ENCODE measurements at places on chromosomes 2 and 18.
A peak's percentile ranks its signal among the peaks of the same experiment; 100 is the strongest.

DNA sequence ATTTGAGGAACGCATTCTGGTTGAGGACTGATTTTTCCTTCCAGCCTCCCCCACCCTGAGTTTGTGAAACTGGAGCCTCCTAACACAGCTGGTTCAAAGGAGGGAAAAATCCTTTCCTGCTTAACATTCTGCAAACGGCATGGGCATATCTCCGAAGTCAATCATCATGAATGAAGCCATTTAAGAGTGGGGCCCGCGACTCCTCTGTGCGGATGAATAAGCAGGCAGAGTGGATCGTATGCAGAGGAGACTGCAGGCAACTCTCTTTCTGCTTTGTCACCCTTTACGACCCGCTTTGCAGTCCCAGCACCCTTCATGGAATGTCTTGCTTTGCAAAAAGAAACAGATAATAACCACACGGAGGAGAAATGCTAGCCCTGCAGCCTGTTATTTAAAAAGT, 305.2 kb downstream of the CLIP4 start:
- no peak for DNase-seq

DNA sequence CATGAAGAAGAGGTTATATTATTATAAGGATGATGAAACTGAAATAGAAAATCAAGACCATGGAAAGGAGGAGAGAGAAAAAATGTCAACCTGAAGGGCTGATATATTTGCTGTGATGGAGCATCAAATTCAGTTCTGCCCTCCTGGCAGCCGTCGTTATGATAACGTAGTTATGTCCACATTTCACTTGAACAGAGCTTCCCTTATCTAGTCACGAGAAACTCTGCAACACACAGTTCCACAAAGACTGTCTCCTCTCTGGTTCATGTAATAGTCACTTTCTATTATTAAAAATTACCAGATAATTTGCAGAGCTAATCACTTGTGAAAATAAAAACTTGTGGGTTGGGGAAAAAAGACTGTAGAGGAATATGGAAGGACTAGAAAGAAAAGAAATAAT, 19.5 kb upstream of the RBMS1 start:
- DNase-seq: no peak

GRCh38 chr2:70354264-70354949, 52.5 kb upstream of the FAM136A start:
- DNase-seq: no peak

DNA sequence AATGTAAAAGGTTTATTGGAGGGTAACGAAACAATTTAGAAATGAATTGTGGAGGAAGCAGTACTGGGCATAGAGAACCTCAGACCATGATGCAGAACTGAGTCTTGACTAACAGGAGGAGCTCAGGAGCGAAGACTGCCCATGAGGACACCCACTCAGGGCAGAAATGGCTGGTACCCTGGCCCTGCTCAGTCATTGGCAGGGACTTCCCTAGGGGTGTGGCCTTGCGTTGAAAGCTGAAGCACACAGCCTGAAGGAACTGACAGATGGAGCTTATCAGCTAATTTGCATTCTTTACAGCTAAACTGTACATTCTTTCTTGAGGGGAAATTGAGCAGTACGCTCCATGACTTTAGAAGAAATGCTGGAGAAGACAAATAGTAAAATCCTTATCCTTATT, 57.1 kb downstream of the PDK1 start:
- DNase-seq: no peak

DNA sequence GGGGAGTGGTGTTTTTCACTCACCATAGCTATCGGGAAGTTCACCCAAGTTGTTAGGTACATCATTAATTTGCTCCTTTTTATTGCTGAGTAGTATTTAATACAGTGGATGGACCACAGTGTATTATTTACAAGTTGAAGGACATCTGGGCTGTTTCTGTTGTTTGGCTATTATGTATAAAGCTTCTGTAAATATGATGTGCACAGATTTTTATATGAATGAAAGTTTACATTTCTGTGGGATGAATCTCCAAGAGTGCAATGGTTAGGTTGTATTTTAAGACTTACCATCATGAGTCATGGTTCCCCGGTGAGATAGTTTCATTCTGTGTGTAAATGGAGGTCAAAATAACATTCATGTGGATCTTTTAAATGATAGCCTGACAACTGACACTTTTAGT, 337.4 kb downstream of the PTPRM start:
- DNase-seq: peak; percentile 50

GRCh38 chr2:38290332-38290731, 86.7 kb downstream of the ATL2 start:
- DNase-seq: no peak

- no peak for DNase-seq
These were observed 20.8 kb downstream of the GPATCH11 start for GRCh38 chr2:37105150-37105549.

DNA sequence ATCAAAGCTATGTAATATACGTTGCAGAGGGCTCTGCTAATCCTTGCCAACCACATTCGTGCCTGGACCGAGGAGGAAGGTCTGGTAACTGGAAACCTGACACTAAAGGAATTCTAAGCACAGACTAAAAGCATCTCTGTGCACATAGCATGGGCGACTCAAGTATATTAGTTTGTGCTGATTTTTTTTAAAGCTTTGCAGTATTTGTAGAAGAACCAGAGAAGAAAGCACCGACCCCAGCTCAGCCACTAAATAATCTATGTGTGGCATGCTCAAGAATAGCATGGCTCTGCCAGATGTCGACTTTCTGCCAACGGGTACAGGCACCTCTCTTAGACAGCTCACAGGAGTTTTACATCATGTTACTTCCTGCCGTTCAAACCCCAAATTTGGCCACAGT, 73.2 kb upstream of the NRP2 start:
- DNase-seq: no peak

GRCh38 chr2:6077585-6077984, 385.4 kb downstream of the SOX11 start:
- no peak for DNase-seq

- DNase-seq: no peak
These were observed 42.5 kb downstream of the MAP4K3 start for GRCh38 chr2:39394516-39394961.

- DNase-seq: no peak
These were observed 22.4 kb upstream of the SSB start for GRCh38 chr2:169776252-169776761.

GRCh38 chr2:225464346-225465025, 65.0 kb downstream of the NYAP2 start:
- DNase-seq: no peak

DNA sequence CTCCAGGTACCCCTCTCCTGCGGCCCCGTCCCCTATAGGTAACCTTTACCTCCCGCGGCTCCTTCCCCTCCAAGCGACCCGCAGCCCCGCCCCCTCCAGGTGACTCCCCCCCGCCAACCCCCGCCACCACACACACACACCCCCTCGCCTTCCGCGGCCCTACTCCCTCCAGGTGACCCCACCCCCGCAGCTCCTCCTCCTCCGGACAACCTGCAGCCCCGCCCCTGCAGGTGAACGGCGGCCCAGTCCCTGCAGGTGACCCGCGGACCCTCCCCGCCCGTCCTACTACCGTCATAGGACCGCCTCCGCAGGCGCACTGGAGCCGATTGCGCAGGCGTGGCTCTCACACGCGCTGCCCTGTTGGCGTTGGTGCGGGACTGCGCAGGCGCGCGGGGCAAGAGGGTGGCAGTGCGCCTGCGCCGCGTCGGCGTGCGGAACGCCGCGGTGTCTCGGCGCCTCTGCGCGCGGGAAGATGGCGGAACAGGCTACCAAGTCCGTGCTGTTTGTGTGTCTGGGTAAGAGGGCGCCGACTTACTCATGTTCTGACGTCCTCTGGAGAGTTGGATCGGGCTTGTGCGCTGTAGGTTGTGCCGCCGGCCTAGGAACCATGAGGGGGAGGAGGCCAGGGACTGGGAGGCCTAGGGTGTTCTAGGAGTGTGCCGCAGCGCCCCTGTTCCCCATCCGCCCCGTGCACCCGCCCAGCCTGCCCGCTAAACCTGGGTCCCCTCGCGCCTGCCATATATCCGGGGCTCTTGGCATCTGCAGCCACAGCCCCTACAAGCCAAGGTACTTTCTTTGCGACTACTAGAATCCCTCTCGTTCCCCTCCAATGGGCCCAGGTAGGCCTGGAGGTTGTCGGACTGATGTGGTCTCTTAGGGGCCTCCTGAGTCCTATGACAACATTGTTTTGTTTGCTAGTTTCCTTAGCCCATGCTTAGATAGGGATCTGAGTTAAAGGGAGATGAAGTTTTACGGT, at the start of gene ACP1:
Gene ACP1, plus strand, starts transcription at position 455 of the 976 bp plus-strand sequence. Its CDS starts 18 bp downstream, at position 473.
- DNase-seq: peak; percentile 57

- peak; percentile 13 for DNase-seq
These were observed 258.5 kb downstream of the TWIST2 start for GRCh38 chr2:239106314-239106908.

DNA sequence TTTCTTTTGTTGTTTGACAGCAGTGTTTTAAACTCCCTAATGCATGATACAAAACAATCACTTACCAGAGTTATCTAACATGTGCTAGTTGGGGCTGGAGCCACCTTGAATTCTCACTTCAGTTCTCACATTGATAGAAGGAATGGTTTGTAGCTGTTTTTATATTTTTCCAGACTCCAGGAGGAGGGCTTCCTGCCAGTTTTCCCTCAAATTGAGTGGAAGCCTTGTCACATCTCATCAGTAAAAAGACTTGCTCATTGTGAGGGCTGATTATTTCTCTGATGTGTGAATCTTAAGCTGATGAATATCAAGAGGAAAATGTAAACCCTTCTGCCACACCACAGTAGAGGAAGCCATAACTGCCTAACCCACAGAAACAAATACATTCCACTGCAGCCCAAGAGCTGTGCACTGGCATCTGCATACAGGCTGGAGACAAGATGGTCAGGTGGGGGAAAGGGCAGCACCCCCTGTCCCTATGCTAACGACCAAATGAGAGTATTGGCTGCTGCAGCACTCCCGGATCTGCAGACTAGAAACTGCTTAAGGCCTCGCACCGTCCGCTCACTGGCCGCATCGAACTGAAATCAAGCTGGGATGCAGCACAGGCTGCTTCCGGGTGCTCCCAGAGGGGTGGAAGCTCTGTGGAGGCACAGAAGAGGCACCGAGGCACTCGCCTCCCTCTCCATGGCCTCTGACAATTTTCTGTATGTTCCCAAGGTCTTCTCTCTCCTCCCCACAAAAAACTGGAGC, 73.7 kb upstream of the TPO start:
- DNase-seq: no peak

GRCh38 chr18:74946646-74947375, 262.1 kb downstream of the PTGR3 start:
- DNase-seq: no peak

DNA sequence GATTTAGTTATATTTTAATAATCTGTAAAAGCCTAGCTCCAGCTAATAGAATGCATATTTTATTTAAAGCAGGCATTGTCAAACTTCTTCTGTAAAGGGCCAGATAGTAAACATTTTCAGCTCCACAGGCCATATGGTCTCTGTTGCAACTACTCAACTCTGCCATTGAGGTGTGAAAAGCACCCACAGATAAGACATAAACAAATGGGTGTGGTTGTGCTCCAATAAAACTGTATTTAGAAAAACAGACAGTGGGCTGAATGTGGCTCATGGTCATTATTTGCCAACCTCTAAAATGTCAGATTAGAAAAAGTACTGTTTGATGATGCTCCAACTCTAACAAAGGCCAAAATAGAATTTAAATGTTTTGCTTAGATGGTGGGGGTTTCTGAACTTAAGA, 519.9 kb downstream of the RNF144A start:
- no peak for DNase-seq

- DNase-seq: no peak
These were observed 97.1 kb upstream of the LGALSL start for GRCh38 chr2:64356906-64357305.

DNA sequence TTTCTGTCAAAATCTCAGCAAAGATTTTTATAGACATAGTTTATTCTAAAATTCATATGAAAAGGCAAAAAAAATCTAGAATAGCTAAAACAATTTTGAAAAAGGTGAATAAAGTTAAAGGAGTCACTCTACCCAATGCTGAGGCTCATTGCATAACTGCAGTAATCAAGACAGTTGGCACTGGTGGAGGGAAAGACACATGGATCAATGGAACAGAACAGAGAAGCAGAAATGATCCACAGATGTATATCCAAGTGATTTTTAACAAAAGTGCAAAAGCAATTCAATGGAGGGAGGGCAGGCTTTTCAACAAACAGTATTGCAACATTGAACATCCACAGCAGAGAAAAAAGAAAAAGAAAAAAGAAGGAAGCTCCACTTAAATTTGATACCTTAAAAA, 162.8 kb downstream of the RBM43 start:
- no peak for DNase-seq

GRCh38 chr2:99984799-99985515, 157.4 kb downstream of the AFF3 start:
- DNase-seq: peak; percentile 59

DNA sequence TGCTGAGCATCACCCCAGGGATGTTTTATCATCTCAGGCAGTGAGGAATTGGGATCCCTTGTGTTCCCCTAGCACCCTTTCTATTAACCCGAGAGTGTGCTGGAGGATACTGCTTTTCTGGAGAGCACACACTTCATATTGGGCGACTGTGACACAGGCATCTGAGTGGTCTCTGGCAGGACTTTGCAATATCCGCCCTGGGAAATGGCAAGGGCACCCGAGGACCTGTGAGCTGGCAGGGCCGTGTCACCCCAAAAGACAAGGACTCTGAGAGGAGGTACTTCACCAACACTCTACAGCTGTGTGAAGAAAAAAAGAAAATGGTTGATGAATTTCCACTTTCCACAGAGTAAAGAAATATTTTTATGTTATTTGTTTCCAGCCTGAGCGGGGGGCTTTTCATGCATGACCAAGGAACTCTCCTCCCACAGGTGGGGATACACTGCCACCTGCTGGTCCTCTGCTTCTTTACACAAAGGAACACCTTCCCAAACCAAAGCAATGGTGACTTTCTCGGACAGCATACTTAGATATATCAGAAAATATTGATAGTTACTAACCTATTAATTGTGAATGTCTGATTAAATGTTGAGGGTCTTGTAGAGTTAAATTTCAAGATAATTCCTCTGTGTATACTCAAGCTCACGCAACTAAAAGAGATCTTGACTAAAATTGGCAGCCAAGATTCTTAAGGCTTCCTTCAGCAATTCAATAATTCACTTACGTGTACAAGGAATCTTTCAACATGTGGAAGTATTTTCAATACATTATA, 45.9 kb upstream of the REG3G start:
- DNase-seq: no peak

DNA sequence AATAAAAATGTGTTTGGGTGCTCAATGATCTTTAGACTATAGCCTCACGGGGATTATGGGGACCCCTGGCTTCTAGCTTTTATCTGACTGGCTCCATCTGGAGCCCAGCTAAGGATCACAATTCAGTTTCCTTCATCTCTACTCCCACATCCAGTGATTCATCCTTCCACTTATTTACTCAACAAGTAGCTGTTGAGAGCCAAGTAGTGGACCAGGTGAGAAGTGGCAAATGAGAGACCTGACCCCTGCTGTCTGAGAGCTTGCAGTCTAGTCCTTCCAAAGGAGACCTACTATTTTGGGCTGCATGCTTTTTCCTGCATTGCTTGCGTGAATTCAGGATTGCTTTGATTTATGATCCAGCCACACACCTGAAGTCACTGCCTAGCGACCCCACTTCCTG, 10.7 kb upstream of the DSG3 start:
- no peak for DNase-seq

GRCh38 chr2:202881570-202881969, 10.0 kb upstream of the ICA1L start:
- no peak for DNase-seq

Measured in GM04503 (cell line).